ENCODE measurements at places on chromosomes 1 and 21.

GRCh38 chr1:86757272-86757984 lies 53.1 kb downstream of the SH3GLB1 start:
- DNase-seq = no peak

DNA sequence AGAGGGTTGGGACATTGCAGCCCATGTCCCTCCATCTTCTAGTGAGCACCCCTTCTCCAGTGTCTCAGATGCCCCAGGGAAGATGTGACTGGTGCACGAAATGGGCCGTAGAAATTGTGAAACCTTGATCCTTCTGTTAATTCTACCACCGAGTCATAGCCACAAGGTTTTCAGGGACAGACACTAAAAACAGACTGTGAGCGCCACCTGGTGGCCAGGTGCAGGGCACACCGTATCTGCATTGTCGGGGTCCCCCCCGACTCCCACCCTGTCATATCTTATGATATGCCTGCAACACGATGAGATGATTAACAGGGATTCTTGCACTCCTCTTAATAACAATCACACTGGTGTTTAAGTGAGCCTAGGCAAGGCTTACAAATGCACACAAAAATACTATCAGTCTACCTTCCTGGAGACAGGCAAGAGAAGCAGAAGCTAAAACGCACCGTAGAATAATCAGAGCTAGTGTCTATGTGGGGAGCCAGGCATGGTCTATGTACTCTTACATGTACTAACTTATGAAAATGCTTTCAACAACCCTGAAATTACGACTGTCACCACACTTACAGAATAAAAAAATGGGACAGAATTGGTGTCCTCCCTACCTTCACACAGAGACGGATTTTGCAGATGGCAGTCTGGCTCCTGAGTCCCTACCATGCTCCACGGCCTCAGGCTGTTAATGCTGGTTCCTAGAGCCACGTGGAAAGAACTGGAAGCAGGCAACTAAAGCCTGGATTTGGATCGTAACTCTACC lies 57.9 kb downstream of the FHAD1 start:
- DNase-seq = peak; percentile 62

GRCh38 chr1:15282810-15283474 lies 35.9 kb downstream of the FHAD1 start:
- no peak for DNase-seq

GRCh38 chr1:188154761-188155160 lies 1326.0 kb downstream of the PLA2G4A start:
- DNase-seq = no peak

DNA sequence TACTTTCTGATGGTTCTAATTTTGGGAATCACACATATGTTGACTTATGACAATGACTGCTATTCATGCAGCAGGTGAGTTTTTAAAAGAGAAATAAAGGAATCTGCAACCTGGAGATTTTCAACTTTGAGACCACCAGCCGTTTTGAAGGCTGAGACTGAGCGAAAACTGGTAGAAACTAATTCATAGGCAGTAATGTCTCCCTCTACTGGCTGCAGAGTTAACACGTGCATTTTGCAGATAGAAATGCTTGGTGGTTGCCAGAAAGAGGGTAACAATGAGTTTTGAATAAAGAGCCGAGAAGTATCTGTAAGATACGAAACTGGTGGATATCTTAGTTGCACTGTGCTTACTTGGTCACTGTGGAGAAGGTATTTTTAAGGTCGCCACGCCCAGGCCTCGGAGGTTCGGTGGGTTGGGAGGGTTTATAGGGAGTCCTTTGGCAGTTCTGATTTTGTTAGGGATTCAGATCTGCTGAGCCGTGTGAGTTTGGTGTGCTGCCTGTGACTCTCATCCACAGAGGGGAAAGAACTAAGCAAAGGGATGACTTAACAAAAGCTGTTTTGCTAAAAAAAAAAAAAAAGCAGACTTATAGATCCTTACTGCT lies 83.0 kb downstream of the RYR2 start:
- no peak for DNase-seq

DNA sequence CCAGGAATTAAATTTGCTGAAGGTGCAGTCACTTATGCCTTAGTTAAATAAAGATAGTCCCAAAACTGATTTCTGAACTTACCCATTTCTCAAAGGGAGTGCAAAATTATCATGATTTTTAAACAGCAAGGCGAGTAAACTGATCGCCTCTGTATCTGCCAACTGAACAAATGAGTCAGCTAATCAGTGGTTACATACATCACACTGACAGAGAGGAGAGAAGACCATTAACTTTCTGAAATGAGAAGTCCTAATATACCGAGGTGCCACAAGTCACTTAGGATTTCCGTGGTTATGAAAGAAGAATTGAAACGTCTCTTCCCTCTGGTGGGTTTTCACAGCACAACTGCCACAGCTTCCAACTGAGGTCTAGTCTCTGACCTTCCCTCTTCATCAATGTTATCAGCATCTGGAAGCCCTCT lies 400.7 kb downstream of the SMYD3 start:
- no peak for DNase-seq

DNA sequence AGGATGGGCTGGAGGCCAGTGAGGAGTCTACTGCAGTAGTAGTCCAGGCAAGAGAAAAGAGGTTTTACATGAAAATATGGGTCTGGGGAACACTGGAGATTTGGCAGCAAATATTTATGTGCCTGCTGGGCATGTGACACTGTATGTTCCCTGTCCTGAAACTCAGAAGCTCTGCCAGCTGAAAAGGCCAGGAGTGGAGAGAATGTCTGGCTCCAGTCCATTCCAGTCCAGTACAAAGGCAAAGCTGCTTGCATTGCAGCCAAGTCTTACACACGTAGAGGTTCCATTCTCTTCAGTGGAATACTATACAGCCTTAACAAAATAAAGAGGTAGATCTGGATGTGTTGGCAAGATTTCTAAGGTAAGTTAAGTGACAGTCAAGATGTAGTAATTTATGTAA lies 7.5 kb upstream of the YBX1 start:
- DNase-seq = peak; percentile 75

DNA sequence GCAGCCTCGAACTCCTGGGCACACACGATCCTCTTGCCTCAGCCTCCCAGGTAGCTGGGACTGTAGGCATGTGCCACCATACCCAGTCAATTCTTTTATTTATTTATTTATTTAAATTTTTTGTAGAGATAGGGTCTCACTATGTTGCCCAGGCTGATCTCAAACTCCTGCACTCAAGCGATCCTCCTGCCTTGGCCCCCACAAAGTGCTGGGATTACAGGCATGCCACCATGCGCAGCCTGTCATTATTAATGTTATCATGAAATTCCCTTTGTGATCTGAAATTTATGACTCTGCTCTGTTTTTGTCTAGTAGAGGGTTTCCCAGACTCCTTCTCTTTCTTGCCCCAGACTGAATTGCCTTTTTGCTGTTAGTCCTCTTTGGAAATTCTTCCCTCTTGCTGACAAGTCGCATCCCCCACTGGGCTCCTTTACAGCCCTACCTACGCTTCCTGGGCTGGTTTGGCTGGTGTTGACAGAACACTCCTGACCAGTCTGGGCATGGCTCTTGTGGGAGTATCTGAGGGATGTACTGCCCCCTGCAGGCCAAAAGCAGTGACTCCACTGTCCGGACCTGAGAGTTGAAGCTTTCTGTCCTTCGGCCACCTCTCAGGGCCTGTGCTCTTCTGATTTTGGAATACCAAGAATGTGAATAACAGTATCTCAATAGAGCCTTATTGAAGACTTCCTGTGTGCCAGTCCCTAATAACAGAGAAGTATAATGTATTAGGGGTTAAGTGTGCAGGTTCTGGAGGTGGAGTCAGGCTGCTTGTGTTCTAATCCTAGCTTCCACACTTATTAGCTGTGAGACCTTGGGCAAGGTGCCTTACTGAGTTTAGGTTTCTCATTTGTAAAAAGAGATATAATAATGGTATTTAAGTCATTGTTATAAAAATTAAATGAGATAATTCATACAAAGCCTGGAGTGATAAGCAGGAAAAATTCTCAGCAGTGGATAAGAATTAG lies 28.2 kb downstream of the TCEANC2 start:
- DNase-seq = peak; percentile 55

DNA sequence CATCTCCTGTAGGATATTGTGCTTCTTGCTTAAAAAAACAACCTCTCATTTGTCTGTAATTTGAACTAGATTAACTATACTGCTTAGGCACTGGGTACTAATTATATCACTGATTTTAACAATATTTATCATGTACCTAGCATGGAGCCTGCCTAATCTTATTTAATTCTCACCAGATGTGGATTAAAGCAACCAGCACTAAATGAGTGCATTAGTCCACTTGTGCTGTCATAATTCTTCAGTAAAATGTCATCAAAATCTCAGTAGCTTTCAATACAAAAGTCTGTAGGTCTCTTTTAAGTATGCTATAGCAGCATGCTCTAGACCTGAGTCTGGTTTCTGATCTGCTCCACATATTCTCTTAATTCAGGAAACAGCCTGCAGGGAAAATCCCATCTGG lies 368.1 kb downstream of the NCAM2 start:
- no peak for DNase-seq

GRCh38 chr1:14506471-14507255 lies 91.8 kb upstream of the KAZN start:
- no peak for DNase-seq

GRCh38 chr21:31707499-31707898 lies 24.4 kb downstream of the SCAF4 start:
- DNase-seq = no peak

GRCh38 chr1:47555841-47556560 lies 118.2 kb downstream of the FOXD2 start:
- no peak for DNase-seq

- DNase-seq = peak; percentile 86
Observed at GRCh38 chr1:162629651-162630050, 2.6 kb upstream of the DDR2 start.

DNA sequence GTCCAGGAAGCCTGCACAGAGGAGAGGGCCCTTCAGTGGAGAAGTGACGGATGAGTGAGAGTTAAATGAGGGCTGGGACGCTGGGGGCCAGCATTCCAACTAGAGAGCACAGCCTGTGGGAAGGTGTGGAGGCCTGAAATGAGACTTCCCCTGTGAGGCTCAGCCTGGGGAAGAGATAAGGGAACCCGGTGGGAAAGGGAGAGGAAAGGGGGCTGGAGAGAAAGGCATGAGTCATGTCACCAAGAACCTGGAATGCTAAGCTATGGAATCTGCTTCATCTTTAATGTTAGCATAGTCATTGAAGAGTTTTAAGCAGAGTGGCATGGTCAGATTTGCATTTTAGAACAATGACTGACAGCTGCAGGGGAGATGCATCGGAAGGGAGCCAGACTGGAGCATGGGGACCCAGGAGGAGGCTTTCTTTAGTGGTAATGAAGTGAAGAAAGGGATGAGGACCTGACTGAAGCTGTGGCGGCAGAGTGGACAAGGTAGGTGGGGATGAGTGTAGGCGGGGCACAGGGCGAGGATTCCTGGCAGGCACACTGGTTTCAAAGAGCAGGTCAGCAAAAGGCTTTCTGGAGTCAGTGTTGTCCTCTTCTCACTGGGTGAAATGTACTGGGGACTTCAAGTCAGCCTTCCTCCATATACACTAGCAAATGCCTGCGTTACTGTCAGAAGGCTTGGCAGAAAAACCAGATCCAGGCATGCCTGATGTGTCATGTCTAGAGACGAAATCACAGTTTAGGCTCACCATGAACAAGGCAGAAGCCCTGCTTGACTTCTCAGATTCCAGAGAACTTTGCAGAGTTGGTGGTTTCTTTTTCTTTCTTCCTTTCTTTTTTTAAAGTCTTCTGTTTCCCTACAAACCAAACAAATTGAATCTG lies 8.0 kb downstream of the RGL1 start:
- DNase-seq = no peak

- DNase-seq = peak; percentile 41
Observed at GRCh38 chr1:162498496-162498810, 835 bp downstream of the UHMK1 start.

- no peak for DNase-seq
Observed at GRCh38 chr1:63276624-63277023, 45.7 kb upstream of the FOXD3 start.

GRCh38 chr1:89121641-89122040 lies 4.3 kb downstream of the GBP2 start:
- no peak for DNase-seq

- DNase-seq = no peak
Observed at GRCh38 chr1:51843948-51844347, 34.6 kb downstream of the NRDC start.

DNA sequence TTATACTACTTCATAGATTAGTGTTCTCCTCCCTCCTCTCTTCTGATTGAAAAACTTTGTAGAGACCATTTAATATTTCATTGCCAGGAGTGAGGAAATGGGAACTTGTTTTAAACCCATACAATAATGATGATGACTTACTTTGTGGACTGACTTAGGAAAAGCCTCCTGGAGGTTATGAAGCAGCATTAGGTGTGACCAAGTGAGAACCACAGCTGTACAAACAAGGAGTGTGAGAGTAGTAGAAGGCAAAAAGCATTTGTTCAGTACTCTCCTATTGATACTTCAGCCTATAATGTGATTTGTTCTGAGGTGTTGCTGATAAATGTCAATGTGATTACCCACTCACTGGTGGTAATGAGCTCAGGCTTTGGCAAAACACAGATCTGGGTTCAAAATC lies 8.4 kb downstream of the TIPRL start:
- DNase-seq = no peak

DNA sequence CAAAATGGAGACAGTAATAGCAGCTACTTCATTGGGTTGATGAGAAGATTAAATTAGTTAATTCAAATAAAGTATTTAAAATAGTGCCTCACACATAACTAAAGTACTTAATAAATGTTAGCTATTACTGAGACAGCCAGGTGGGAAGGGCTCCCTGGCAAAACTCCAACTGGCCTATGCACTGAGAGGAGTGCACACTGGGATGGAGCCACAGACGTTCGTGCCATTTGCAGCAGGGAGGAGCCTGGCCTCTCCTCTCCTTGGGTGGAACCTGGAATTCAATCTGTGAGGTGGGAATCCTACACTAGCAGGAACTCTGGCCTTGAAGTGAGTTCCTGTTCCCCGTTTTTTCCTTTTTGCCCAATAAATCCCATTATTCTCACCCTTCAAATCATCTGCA lies 28.1 kb downstream of the SLC5A9 start:
- no peak for DNase-seq

GRCh38 chr21:41322496-41323382 lies 6.1 kb downstream of the FAM3B start:
- no peak for DNase-seq

- no peak for DNase-seq
Observed at GRCh38 chr21:43467785-43468184, 40.9 kb upstream of the SIK1 start.

DNA sequence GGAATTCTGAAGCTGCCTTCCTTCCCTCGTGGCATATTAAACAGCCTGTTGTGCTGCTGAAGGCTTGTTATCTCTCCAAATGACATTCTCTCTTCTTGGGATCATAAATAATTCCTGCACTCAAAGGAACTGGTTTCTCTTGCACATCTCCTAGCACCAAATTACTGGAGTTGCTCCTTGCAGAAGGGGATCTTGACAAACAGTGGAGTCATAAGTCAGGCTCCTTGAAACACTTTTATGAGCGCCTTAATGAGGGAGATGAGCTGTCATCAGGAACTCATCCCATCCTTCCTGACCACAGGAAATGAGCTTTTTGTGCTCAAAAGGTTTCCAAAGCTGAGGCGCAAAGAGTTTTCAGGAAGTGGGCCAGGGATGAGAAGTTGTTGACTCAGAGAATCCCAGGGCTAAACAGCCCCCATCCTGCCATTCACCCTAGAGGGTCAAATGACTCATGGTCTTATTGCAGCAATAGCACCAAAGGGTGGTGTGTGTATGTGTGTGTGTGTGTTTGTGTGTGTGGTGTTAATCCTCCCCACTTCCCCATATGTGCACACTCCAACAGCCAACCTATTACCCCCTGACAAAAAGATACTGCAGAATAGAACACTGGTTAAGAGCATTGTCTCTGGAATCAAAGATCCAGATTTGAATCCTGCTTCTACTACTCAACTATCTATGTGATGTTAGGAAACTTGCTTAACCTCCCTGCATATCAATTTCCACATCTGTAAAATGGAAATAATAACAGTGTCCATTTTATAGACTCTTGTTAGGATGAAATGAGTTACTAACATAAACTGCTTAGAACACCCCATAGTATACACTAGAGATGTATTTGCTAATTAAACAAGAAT lies 2.8 kb upstream of the PHC2 start:
- peak; percentile 96 for DNase-seq
